NB4 (cell line): ENCODE measurements at places on chromosomes 1 and 21.

DNA sequence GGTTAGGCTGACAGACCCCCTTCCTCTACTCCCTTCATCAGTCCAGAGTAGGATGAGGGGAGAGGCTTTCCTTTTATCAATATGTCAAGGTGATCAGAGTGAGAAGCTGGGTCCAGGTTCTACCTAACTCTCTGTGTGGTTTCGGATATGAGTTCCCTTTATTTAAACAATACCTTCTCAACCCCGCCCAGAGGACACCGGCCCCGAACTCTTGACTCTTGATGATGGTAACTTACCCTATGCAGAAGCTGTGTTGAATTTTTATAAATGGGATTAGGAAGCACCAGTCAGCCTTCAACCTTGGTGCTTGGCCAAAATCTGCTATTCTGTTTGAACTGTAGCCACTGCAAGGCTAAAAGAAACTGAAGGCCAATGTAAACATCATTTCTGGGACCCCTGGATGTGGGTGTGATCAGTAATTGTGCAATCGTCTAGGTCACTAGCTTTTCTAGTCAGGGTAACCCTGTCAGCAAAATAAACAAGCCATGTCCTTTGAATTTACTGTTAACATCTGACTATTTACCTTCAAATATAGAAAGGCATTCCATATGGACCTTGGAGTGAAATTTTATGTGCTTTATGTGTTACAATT, 398.3 kb downstream of the SEC16B start:
- DNase-seq: no peak

- DNase-seq: no peak
Observed at GRCh38 chr1:28642056-28642846, 616 bp downstream of the TAF12 start.

DNA sequence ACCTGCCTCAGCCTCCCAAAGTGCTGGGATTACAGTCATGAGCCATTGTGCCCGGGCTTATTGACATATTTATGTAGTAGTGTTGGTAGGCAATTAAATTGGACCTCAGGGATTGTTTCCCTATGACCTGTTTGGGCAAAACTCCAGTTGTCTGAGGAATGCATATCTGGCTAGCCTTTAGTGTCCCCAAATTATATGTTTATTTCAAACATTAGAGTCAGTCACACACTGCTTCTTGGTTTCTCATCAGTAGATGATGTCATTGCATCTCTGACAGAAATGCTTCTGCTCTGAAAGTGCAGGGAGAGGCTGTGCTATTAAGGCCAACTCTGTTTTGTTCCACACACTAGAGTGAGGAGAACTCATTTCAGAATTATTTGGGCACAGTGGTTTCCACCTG, 12.5 kb downstream of the PIP5K1A start:
- no peak for DNase-seq

- DNase-seq: peak; percentile 80
Observed at GRCh38 chr1:158952416-158952815, 21.1 kb downstream of the PYHIN1 start.

GRCh38 chr1:205994346-205994745, 8.8 kb downstream of the RAB7B start:
- DNase-seq: no peak

DNA sequence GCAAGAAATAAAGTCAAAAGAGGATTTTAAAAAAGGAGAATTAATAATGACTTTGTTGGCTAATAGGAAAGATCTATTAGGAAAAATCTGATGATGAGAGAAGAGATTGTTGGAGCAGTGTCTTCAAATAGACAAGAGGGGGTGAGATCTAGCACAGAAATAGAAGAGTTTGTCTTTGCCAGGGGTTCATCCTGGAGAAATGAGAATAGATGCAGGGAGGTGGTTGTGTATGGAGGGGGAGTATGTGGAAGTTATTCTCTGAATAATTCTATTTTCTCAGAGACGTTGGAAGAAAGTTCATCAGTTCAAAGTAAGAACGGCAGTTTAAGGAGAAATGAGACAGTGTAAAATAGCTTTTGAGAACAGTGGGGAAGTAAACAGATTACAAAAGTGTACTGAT, 161.3 kb downstream of the TM2D1 start:
- no peak for DNase-seq

DNA sequence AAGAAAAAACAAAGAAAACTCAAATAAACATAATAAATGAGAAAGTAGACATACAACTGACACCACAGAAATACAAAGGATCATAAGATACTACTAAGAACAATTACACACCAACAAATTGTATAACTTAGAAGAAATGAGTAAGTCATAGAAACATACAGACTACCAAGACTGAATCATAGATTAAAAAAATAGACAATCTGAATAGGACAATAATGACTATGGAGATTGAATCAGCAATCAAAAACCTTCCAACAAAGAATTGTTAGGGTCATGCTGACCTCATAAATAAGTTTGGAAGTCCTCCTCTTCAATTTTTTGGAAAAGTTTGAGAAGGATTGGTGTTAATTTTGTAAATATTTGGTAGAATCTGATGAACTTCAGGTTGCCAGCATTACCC, 159.0 kb downstream of the PTBP2 start:
- DNase-seq: no peak

GRCh38 chr1:200081151-200081968, 53.9 kb downstream of the NR5A2 start:
- DNase-seq: no peak

- DNase-seq: no peak
Observed at GRCh38 chr1:25971811-25972180, 26.1 kb downstream of the PAFAH2 start.

DNA sequence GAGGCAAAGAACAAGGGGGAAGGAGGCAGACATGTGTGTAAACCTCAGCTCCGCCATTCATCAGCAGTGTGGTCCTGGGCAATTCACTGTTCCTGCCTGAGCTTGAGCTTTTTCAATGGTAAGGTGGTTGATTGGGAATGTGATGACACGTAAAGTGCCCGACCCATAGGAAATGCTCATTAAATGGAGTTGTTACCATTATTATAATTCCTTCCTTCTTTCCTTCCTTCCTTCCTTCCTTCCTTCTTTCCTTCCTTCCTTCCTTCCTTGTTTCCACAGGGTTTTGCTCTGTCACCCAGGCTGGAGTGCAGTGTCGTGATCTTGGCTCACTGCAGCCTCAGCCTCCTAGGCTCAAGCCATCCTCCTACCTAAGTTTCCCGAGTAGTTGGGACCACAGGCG, 4.3 kb downstream of the GPR37L1 start:
- DNase-seq: no peak

GRCh38 chr1:220990427-220991339, 111.4 kb downstream of the HLX start:
- peak; percentile 18 for DNase-seq

- DNase-seq: no peak
Observed at GRCh38 chr1:162992945-162993344, 76.2 kb upstream of the RGS4 start.

DNA sequence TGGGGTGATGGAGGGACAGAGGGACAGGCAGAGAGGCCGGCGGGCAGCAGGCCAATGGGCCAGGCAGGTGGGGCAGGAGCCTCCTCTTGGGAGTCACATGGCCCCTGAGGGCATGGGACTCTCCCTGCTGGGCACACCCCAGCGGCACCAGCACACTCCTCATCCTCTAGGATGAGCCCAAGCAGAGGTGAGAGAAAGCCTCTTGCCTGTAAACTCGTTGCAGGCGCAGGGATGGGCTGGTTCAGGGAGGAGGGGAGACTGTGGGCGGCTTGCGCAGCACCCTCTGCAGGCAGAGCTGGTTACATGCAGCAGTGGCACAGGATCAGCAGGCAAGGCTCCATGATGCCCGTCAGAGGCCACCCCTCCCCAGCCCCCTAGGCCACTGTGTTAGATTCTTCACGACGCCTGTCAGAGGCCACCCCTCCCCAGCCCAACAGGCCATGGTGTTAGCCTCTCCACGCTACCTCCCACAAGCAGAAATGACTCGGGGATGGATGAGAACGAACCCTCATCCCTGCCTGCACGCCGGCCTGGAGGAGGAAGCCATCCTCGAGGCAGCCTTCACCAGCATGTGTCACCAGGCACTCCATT, 209.7 kb upstream of the VAMP3 start:
- DNase-seq: peak; percentile 37

GRCh38 chr1:152884506-152884905, 6.4 kb downstream of the SMCP start:
- DNase-seq: no peak

DNA sequence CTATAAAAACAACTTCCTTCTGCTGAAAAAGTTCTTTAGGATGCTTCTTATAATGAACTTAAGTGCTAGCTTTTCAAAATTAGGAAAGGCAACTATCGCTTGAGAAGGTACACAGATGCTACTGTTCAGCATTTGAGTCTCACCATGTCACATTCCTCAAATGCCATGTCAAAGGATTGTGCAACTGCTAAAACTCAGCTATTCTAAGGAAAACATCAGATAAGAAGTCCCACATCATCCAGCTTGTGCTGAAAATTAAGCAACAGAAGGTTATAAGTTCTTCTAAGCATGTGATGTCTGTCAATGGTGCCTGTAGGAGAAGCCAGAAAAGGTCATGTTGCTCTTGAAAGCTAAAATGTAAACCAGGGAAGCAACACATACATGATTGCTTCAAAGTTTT, 36.5 kb downstream of the MCOLN2 start:
- DNase-seq: no peak

DNA sequence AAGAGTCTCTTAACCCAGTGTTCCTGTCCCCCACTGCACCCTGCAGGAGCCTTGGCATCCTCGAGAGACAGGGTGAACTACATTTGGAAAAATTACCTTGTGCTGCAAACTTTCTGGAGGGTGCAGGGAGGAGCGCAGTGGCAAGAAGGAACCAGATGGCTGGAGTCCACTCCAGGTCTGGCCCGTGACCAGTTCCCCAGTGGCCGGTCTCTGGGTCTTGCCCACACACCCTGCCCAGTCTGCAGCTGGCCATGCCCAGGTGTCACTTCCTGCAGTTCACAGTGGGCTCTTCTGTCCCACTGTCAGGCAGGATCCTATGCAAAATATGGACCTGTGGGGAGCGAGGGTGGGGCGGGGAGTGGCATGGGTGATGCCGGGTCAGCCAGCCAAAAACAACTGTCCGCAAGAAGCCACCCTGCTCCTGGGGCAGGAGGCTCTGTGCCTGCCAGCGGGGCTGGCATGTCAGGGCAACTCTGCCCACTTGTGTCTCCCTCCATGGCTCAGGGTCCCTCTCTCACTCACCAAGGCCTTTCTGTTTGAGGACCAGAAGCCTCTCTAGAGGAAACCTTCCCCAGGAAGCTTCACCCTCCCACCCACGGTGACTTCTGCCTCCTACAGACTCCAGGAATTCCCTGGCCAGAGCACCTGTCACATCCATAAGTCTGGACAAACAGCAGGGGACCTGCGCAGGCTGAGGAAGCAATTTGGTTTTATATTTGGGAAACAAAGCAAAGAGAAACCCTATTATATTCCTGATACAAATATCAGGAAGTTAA, 55.6 kb downstream of the KIF21B start:
- DNase-seq: no peak

DNA sequence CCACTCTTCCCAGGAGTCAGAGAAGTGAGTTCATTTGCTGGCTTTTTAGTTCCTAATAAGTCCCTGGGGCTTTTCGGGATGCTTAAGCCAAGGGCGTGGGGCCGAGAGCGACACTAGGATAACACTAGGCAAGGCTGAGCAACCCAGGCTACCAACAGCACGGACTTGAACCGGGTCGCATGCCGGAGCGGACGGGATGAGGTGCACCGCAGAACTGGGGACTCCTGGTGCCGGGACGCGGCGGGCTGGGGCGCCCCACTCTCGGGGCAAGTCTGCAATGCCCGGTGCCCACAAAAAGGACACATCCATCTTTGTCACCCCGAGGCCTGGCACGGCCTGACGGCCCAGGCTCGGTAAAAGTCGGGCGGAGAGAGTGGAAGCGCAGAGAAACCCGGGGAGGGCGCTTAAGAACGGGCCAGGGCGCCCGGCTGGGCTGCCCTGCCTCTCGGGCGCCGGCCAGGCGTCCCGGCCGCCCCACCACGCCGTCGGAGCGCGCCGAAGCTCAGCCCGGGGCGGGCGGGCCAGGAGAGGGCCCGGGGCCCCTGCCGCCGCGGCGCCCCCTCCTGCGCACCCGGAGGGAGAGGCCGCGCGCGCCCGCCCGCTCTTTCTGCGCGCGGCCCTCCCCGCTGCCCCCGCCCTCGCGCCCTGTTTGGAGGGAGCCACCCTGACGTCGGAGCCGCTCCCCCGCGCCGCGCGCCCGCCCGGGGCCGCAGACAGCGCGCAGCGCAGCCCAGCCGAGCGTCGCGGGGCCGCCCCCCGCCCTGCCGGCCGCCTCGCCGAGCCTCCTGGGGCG, at the start of gene NBL1:
Gene NBL1, plus strand, starts transcription at position 710 of the 793 bp plus-strand sequence. CDS start 10,720 bp downstream, outside the sequence.
- DNase-seq: peak; percentile 72

GRCh38 chr1:31434979-31435378, 22.0 kb downstream of the SERINC2 start:
- no peak for DNase-seq

GRCh38 chr1:159929155-159930051, 4.1 kb upstream of the TAGLN2 start:
- no peak for DNase-seq

GRCh38 chr1:6508154-6508815, 16.8 kb upstream of the PLEKHG5 start:
- DNase-seq: peak; percentile 44

- no peak for DNase-seq
Observed at GRCh38 chr1:25130895-25131294, 101.4 kb downstream of the SYF2 start.

- DNase-seq: peak; percentile 21
Observed at GRCh38 chr1:119367432-119368124, 1.0 kb upstream of the HAO2 start.

GRCh38 chr1:101356604-101357443, 120.0 kb downstream of the S1PR1 start:
- DNase-seq: no peak

- DNase-seq: peak; percentile 60
Observed at GRCh38 chr21:34914239-34914638, 134.9 kb downstream of the RUNX1 start.

- peak; percentile 2 for DNase-seq
Observed at GRCh38 chr1:174815036-174815435, 184.7 kb upstream of the CACYBP start.

GRCh38 chr1:153422450-153423068, 6.2 kb downstream of the S100A7A start:
- DNase-seq: peak; percentile 66

GRCh38 chr1:227417756-227418480, 99.6 kb upstream of the CDC42BPA start:
- no peak for DNase-seq
